ENCODE measurements at places on chromosomes 7 and 10. TPM values are rescaled to one million over a fixed set of nuclear protein-coding genes. Genes with fewer than 3 reads are reported as not detected.
A peak's percentile ranks its signal among the peaks of the same experiment; 100 is the strongest.

The HABP2 gene
- total RNA-seq: not detected

DNA sequence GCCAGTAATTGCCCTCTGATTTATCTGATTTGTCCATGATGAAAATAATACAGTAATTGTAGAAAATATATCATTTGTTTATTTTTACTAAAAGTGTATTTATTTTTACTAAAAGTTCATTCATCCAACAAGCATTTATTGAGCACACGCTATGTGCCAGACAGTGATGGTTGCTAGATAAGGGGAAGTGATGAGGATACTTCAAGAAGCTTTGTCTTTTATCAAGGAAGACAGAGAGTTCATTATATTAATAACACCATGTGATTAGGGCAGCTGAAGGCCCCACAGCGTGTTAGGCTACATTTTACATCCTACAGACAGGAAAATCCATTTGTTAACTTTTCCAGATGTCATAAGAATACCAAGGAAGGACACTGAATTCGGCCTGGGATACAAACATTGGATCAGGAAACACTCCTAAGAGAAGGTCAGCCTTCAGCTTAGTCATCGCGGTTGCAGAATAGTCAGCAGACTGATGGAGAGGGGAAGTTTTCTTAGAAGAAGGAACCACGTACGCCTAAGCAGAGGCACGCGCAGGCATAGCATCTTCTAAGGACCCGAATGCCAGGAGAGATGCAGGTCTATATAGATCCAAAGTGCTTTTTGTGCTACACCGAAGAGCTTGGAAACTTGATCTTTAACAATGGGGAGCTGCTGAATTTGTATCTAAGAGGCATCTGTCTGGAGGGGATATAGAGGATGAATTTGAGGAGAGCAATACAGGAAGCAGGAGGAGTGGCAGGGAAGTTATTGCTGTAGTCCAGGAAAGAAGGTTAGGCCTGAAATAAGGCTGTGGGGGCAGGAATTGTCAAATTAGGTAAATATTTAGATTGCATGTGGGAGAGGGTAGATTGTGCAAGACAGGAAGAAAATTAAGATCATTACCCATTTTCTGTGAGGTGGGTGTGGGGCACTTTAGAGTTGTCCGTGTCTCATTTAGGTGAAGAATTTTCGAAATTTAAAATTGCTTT, 85.7 kb downstream of the LRGUK start:
- no peak for DNase-seq

The TBXAS1 gene
- 2.5 TPM for total RNA-seq

The CTAGE4 gene
- total RNA-seq: not detected

DNA sequence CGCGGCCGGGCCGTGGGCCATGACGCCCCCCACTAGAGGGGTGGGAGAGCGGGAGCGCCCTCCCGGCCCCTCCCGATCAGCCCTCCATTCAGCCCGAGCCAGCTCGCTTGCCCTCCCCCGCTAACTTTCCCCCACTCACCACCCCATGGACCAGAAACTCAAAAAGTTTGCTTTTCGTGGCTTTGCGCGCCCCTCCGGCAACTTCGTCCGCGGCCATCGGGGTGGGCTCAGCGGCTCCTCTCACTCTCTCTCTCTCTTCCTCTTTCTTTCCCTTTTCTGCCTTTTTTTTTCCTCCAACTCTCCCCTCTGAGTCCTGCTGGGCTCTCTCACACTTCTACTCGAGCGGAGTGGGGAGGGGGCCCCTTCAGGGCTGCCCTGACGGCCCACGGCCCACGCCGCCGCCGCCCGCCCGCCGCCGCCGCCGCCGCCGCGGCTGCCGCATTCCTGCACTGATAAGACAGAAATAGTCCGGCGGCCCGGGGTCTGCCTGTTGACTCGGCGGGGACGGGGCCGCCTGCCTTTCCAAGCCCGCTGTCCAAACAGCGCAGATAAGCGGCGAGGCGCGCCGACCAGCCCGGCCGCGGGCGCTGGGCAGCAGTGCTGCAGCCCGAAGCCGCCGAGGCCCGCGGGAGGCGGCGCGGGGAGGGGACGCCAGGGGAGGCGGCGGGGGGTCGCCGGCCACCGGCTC, at the start of gene SMARCD3:
Gene SMARCD3, minus strand, starts transcription at position 349 of the 688 bp plus-strand sequence. Its CDS starts 132 bp downstream, at position 217.
- peak; percentile 85 for DNase-seq

All from A673 (cell line).